ENCODE measurements at places on chromosomes 7 and 10. TPM values are rescaled to one million over a fixed set of nuclear protein-coding genes. Genes with fewer than 3 reads are reported as not detected.

DNA sequence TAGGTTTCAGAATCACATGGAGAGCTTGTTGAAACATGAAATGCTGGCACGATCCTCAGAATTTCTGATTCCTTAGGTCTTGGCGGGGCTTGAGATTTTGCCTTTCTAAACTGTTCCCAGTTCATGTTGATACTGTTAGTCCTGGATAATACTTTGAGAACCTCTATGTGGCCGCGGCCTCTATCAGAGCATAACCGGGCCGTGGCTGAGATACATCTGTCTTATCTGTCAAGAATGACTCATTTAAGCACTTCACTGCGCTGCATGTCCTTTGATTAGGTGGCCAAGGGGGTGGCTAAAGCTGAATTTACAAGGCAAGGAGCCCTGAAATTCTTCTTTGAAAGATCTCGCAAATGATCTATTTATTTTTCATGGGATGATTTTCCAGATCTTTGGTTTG, 66.9 kb downstream of the GALNT17 start:
- no peaks in the 10 kb centered on the region for H3K27me3 ChIP-seq
- DNase-seq: no peak
- no peaks in the 10 kb centered on the region for H3K4me1 ChIP-seq
- no peaks in the 10 kb centered on the region for H3K36me3 ChIP-seq
- no peak overlapping the region for H3K4me3 ChIP-seq
- no peak overlapping the region for H3K27ac ChIP-seq

DNA sequence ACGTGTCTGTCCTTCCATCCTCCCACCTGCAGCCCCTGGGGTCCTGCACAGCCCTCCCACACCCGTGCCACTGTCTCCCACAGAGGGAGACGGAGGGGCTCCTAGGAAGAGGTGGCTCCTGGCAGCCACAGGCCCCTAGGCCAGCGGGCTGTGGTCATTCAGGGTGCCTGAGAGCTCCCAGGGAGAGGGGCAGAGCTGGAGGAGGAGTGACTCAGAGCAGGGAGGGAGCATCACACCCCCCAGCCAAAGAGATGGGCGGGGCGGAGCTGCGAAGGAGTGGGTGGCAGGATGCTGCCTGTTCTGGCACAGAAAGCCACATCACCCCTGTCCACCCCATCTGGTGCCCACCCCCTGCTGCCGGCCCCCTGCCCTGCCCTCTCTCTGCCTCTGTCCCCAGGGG, 50.5 kb downstream of the STK32C start:
- no peaks in the 10 kb centered on the region for H3K4me1 ChIP-seq
- peak; percentile 62 for DNase-seq

- H3K36me3 ChIP-seq: no peaks in the 10 kb centered on the region
- no peak overlapping the region for H3K27ac ChIP-seq
- H3K27me3 ChIP-seq: no peaks in the 10 kb centered on the region
- DNase-seq: no peak
- no peak overlapping the region for H3K4me3 ChIP-seq
Observed at GRCh38 chr10:98694014-98694413, 247.3 kb upstream of the HPS1 start.

GRCh38 chr7:140019172-140019571, 43.6 kb downstream of the PARP12 start:
- DNase-seq: no peak
- H3K36me3 ChIP-seq: no peaks in the 10 kb centered on the region
- H3K27ac ChIP-seq: no peak overlapping the region
- H3K27me3 ChIP-seq: no peaks in the 10 kb centered on the region
- no peaks in the 10 kb centered on the region for H3K4me1 ChIP-seq

DNA sequence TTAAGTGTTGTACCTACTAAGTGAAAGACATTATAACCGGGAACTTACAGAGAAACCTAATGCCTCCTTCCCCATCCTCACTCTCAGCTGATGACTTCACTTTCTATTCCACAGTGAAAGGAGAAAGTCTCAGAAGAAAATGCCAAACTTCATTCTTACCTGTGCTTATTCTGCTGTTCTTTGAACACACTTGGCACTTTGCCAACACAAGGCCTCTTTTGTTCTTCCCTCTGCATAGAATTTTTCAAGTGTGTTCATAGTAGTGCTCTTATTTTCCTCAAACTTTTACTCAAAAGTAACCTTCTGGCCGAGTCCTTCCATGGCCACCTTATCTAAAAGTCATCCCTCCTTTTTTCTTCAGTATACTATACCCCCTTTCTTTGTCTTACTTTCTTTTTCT, 59.4 kb upstream of the ETV1 start:
- no peaks in the 10 kb centered on the region for H3K36me3 ChIP-seq
- H3K27ac ChIP-seq: no peak overlapping the region
- peak; percentile 2 for DNase-seq
- no peaks in the 10 kb centered on the region for H3K27me3 ChIP-seq
- H3K4me1 ChIP-seq: no peaks in the 10 kb centered on the region

DNA sequence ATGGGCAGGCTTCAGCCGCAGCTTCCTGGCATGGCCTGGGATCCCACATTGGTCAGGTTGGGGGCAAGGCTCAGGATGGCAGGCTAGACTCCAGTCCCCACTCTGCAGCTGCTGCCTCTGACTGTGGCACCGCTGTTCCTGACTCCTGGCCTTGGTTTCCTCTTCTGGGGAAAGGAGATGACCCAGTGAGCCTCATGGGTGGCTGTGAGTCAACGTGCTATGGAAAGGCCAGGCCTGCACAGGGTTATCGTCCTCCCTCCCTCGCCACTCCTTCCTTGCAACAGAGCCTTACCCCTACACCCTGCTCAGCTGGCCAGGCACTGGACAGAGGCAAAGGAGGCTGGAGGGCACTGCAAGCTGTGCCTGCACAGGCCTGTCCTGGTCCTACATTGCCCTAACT, 36.1 kb upstream of the CHST15 start:
- H3K4me3 ChIP-seq: no peak overlapping the region
- H3K27ac ChIP-seq: no peak overlapping the region
- no peaks in the 10 kb centered on the region for H3K27me3 ChIP-seq
- H3K36me3 ChIP-seq: no peaks in the 10 kb centered on the region

- H3K36me3 ChIP-seq: no peaks in the 10 kb centered on the region
- H3K27ac ChIP-seq: no peak overlapping the region
- H3K4me3 ChIP-seq: no peak overlapping the region
- no peak for DNase-seq
- no peaks in the 10 kb centered on the region for H3K27me3 ChIP-seq
Observed at GRCh38 chr7:110224643-110225042, 866.3 kb upstream of the LRRN3 start.

DNA sequence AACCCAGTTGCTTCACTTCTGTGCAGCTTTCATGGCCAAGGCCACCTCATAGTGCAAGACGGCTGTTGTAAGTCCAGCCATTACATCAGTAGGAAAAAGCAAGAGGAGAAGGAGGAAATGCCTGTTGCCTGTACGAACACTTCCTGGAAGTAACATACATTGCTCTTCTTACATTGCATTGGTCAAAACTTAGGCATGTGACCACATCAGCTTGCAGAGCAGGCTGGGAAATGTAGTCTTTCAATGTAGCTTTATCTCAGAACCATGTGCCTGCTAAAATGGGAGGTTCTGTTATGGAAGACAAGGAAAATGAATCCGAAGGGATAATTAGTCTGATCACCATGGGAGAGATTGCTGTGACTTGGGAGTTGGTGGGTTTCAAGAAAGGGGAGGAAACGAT, 4.3 kb downstream of the SLC29A3 start:
- H3K4me1 ChIP-seq: no peaks in the 10 kb centered on the region
- H3K27ac ChIP-seq: no peak overlapping the region
- H3K4me3 ChIP-seq: no peak overlapping the region
- peak; percentile 17 for DNase-seq
- no peaks in the 10 kb centered on the region for H3K36me3 ChIP-seq
- no peaks in the 10 kb centered on the region for H3K27me3 ChIP-seq

- H3K36me3 ChIP-seq: no peaks in the 10 kb centered on the region
- H3K27me3 ChIP-seq: no peaks in the 10 kb centered on the region
- DNase-seq: no peak
- no peak overlapping the region for H3K4me3 ChIP-seq
Observed at GRCh38 chr7:86648169-86648568, 4.5 kb downstream of the GRM3 start.

GRCh38 chr10:46305986-46306385, 19.2 kb downstream of the ANTXRL start:
- H3K36me3 ChIP-seq: no peaks in the 10 kb centered on the region
- H3K4me3 ChIP-seq: no peak overlapping the region
- H3K4me1 ChIP-seq: no peaks in the 10 kb centered on the region
- H3K27me3 ChIP-seq: peaks cover 10% of the 10 kb centered on the region

The DEPP1 gene
- total RNA-seq: 97.3 TPM

The AKR1B15 gene
- total RNA-seq: not detected

Data from fibroblast of lung (primary cell).